GM19239 (cell line): ENCODE measurements at places on chromosomes 11 and 22.

GRCh38 chr11:119974467-119974866, 163.4 kb downstream of the TRIM29 start:
- DNase-seq, result no peak

DNA sequence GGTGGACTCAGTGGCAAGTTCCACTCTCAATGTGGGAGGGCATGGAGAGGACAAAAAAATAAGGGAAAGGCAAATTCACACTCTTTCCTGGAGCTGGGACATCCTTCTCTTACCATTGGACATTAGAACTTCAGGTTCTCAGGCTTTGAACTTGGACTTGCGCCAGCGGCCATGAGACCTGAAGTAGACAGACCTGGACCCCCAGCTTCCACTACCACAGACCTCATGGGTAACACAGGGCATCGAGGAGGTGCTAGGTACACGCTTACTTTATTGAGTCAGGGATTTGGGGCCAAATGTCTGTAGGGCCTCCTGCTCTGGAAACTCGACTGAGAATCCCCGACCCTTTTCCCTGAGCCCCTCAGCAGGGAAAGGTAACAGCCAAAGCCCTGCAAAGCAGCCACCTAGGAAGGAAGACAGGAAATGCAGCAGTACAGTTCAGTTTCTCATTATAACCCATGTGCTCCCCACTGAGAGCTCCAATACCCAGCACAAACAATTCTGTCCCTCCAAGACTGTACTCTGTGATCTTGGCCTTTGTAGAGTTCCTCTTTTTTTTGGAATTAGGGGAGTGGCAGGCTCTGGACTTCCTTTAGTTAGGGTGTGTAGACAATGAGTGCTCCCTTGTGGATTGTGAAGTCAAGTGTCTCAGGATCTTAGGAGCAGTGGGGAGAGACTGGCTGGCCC, 5.7 kb downstream of the CHRNA10 start:
- no peak for DNase-seq

DNA sequence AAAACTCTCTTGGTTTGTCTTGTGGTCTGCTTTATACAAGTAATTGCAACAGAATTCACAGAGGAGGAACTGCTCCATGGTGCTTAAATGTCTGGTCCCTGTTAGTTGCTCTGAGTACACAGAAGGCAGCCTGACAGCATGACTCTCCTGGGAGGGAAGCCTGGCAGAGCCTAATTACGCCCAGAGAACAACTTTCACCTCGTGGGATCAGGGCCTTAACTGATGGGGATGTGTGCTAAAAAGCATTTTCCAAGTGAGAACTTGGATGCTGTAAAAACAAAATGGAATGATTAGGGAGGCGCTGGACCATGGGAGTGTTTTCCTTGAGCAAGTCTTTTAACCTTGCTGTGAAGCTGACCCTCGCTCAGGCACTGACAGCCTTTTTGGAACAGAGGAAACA, 154.0 kb upstream of the TENM4 start:
- DNase-seq, result no peak

DNA sequence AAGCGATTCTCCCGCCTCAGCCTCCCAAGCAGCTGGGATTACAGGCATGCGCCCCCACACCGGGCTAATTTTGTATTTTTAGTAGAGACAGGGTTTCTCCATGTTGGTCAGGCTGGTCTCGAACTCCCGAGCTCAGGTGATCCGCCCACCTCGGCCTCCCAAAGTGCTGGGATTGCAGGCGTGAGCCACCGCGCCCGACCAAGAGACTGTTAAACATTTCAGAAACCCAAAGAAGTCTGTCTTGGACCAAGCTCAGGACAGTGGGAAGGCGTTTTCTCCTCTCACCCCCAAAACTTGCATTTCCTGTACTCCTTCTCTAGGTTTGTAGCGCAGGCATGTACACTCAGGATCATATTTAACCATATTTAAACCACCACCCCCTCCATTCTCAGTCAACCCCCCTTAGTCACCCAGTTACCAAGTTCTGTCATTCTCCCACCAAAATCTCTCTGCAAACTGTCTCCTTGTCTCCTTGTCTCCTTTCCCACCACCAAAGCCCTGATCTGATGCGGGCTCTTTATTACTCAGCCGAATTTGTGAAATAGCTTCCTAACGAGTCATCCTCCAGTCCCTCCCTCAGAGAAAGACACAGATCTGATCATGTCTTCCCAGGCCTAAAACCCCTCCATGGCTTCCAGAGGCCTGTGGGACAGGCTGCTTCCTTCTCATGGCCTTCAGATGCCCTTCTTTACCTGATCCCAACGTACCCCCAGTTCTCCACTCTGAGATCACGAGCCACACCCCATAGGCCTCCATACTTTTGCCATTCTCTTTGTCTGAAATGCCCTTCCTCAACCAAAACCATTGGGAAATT, 29.0 kb upstream of the CREB3L1 start:
- DNase-seq, result no peak

DNA sequence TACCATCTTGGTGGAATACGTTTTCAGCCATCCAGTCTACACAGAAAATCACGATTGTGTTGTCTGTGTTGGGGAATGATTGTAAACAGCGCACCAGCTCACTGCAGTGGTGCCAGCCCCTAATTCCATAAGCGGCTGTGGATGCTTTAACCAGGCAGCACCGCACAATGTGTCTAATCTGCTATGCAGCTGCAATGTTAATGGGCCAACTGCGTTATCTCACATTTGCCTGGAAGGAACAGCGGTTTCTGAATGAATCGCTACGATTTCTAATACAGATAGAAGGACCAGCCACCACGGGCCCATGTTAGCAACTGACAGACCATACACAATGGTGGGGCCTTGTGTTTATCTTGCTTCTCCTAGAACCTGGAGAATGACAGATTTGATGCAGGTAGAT, 384.5 kb upstream of the KIRREL3 start:
- DNase-seq, result no peak

GRCh38 chr11:43925932-43926505, 16.4 kb upstream of the C11orf96 start:
- no peak for DNase-seq

DNA sequence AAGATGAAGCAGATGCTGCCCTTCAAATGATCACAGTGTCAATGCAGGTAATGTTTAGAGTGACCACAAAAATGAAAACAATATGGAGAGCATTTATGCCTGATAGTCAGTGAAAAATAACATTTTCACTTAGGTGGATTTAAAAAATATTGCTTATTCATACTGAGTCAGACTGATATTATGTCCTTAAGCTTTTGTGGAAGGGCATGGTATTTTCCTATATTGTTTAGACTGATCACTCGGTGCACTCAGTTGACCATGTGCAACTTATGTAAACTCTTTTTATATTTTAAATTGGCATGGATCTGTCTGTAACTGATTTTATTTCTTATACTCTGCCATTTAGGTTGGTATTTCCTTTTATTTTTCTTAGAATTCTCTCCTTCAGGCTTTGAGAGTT, 106.6 kb downstream of the DYNC2H1 start:
- no peak for DNase-seq

GRCh38 chr11:2663915-2664314, 35.9 kb downstream of the KCNQ1OT1 start:
- DNase-seq, result no peak

GRCh38 chr11:86211619-86212018, 32.9 kb upstream of the EED start:
- no peak for DNase-seq

DNA sequence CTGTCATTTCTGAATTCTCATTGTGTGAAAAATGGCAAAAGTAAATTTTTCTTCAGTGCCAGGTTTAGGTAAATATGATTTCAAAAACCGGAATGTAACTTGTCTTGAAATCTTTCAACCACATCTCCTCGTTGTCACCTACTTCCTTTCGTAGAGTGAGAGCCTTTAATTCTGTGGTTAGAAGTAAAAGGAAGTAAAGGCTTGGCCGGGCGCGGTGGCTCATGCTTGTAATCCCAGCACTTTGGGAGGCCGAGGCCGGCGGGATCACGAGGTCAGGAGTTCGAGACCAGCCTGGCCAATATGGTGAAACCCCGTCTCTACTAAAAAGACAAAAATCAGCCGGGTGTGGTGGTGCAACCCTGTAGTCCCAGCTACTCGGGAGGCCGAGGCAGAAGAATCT, 29.8 kb downstream of the SGSM3 start:
- peak; percentile 53 for DNase-seq

GRCh38 chr11:66443602-66444001, 5.0 kb upstream of the MRPL11 start:
- DNase-seq, result no peak

- no peak for DNase-seq
These were observed 12.4 kb downstream of the NLRP14 start for GRCh38 chr11:7032692-7033091.

DNA sequence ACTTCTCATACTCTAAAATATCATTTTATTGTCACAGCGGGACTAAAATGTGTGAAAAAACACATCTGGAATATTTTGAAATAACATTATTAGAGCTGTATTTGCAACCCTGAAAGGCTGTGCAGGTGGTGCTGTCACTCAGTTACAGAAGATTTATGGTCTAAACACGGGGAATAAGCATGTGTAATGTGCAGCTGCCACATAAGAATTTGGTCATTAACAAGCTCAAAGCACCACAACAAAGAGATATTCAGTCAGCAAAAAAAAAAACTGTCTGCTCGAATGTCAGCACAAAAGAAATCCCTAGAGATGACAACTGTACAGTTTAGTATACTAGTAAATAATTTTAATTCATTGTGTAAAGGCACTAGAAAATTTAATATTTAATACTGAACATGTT, 31.3 kb downstream of the TMEM123 start:
- DNase-seq, result no peak

- DNase-seq, result no peak
These were observed 512 bp downstream of the SH3BP1 start for GRCh38 chr22:37639771-37640590.

GRCh38 chr11:70731271-70732022, 333.1 kb downstream of the CTTN start:
- no peak for DNase-seq

DNA sequence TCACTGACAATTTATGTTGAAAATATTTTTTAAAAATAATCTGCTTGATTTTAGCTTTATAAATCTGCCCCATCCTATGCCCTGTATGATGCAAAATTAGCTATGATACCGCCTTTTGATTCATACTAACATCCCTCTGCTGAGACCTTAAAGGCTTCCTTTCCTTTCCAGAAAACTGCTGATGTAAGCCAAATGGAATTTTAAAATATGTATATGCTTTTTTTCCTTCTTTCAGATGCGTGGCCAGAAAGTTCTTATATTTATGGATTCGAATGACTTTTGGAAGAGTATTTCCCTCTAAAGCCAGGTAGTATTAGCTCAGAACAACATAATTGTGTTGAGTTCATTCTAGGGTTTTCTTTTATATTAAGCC, 34.5 kb downstream of the SFI1 start:
- DNase-seq, result no peak

DNA sequence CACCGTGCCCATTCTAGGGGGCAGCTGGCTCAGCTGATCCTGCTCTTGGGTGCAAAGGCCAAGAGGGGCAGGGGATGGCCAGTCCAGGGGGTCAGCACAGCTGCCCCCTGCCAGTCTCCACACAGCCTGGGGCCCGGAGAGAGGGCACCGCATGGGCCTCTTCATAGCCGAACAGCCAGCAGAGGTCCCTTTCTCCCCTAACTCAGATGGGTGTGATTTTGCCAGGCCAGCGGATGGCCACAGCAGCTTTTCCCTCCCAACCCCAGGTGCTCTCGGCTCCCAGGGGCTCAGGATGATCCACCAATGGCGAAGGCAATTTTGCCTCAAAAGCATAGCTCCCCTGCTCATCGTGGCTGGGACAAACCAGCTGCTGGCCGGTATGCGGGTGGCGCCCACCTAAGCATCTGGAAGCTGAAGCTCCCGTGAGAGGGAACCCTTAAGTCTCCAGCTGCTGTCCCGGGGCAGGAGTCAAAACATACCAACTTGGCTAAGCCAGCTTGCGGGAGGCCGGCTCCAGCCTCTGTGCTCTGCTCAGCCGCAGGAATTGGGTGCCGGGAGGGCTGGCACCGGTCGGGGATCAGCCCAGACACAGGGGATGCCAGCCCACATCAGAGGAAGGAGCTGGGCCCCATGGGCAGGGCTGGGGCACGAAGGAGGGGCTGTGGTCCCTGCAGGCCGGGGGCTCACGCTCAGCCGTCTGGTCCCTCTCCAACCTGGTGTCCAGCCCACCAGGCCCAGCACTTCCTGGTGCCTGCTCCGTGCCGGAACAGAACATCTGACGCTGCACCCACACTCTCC, 30.5 kb upstream of the GNB1L start:
- DNase-seq, result no peak

DNA sequence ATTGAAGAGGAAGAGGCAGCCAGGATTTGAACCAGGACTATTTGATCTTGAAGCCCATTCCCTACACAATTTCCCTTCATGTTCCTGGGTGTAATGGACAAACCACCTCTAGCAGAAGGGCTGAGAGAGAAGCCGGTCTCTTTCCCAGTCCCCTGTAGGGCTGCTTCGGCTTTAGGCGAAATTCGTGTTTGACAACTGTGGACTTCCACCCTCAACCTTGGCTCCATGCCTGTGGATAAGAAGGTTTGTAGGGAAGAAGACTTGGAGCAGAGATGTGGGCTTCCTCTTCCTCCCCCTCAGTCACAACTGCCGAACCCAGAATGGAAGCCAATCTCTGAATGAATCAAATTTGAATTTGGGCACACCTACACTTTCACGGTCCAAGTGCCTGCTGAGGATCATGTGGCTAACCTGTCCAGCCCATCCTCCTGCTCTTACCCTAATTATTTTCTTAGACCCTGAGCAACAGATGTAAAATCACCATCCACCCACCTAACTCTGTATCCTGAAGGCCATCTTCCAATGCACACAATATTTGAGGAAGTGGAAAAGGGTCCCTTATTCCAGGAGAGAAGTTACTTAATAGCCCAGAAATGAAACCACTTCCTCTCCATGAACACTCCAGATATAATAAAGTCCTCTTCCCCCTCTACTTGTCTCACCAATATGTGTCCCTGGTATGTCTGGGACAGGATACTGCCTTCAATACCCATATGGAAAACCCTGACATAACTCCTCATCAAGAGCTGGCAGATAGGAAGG, 10.1 kb upstream of the SCN2B start:
- DNase-seq, result no peak

DNA sequence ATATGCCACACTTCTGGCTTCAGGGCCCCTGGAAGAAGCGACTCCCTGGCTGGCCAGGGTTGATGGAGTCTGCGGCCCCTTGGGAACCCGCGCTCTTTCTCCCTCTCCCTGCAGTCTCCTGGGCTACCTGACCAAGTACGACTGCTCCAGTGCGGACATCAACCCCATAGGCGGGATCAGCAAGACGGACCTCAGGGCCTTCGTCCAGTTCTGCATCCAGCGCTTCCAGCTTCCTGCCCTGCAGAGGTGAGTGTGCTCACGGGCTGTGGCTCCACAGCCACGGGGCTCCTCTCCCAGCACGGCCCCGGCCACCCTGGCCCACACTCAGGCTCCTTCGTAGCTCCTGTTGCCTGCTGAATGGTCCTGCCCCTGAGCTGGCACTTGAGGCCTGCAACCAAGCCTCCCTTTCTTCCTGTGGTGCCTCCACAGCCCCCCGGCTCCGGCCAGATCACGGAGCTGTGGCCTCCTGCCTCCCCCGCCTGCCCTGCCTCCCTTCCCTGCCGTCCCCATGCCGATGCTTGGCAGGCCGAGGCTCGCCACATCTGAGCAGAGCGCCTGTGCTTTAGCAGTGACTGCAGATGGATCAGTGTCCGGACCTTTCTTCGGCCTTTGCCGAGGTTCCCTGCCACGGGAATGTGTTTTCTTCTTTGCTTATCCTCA, 36.2 kb upstream of the KRTAP5-7 start:
- DNase-seq, result no peak
